Stimulated activated CD4-positive, alpha-beta T cell treated with anti-CD3 and anti-CD28 coated beads, Interleukin-12 subunit alpha, Interleukin-12 subunit beta, amount 100 ng/mL, for 24 hours (primary cell): ENCODE measurements at places on chromosomes 3 and 15.

- DNase-seq, result no peak
Measured at GRCh38 chr15:67880651-67881182, 40.9 kb upstream of the RNU6-1 start.

GRCh38 chr3:37467761-37468160 lies 293.4 kb upstream of the LRRFIP2 start:
- no peak for DNase-seq

DNA sequence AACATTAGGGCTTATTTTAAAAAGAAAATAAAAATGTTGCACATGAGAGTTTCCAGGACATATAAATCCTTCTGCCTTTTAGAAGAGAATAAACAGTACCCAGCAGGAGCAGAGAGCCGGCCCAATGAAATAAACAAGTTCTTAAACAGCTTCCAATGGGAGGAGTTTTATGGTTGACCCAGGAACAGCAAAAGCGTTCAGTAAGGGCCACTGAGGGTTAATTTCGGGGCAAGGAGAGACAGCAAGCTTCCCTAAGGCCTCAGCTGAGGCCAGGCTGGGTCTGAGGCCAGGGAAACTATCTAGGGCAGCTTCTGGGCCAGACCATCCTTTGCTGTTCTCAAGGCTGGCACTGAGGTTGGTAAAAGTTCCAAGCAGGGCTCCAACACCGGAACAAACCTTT lies 3.4 kb downstream of the PDZRN3 start:
- DNase-seq, result no peak

DNA sequence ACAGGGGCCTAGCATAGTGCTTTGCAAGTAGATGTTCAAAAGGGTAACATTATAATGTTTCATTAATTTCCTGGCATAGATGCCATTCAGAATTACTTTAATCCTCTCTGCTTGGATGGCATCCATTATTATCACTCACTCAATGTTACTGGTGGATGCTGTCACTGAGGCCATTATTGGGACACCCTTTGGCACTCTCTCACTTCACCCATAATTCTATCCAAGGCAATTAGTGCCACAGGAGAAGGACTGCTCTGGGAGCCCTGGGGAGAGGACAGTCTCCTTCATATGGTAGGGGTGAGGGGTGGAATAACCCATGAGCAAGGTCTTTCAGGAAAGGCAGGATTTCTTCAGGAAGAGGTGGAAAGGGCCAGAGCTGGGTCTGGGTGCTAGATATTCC lies 28.7 kb upstream of the SLC28A1 start:
- no peak for DNase-seq

GRCh38 chr15:70031713-70032112 lies 66.0 kb downstream of the TLE3 start:
- no peak for DNase-seq
